Activated CD4-positive, CD25-positive, alpha-beta regulatory T cell treated with anti-CD3 and anti-CD28 coated beads, Interleukin-2, amount 50 U/mL, for 24 hours (primary cell): ENCODE measurements at places on chromosomes 3 and 15.
A peak's percentile ranks its signal among the peaks of the same experiment; 100 is the strongest.

DNA sequence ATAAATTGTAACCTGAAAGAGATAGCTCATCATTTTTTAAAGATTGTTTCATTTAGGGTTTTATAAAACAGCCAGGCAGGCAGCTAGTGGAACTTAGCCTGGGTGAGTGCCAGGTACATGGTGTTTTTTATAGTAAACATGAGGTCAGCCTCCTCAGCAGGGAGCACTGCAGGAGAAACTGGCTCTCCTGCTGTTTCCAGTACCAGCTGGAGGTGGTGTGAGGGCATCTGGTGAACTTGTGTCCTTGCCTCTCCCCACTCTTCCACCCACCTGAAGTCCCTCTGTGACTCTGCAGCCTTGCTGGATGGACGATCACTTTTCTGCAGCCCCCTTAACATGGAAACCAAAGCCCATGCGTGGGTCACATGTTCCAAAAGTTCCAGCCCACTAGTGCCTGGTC lies 128.4 kb downstream of the FAM174B start:
- no peak for ATAC-seq

- ATAC-seq: no peak
Observed at GRCh38 chr15:92597548-92597947, 58.0 kb downstream of the FAM174B start.

- no peak for ATAC-seq
Observed at GRCh38 chr15:98567951-98568350, 80.4 kb upstream of the IGF1R start.

- no peak for ATAC-seq
Observed at GRCh38 chr3:120560304-120561250, 35.6 kb upstream of the NDUFB4 start.

GRCh38 chr3:127488740-127489139 lies 101.8 kb downstream of the TPRA1 start:
- no peak for ATAC-seq

GRCh38 chr3:136276049-136276755 lies 26.1 kb downstream of the PCCB start:
- ATAC-seq: no peak

DNA sequence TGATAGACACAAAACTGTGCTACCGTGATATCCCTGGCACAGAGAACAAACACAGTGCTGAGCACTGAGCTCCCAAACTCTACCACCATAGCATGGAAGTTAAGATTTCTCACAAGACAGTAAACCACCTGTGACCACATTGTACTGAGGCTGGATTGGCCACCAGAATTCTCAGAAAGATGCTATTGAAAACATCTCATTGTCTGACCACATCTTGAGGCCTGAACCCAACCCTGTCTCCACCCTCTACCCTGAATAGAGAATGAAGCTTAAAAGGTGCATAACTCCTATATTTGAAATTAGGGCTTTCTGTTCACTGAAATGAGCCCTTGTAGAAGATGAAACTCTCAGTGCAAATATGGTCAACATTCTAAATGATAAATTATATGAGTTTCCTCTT lies 281.3 kb upstream of the NPAP1 start:
- no peak for ATAC-seq

DNA sequence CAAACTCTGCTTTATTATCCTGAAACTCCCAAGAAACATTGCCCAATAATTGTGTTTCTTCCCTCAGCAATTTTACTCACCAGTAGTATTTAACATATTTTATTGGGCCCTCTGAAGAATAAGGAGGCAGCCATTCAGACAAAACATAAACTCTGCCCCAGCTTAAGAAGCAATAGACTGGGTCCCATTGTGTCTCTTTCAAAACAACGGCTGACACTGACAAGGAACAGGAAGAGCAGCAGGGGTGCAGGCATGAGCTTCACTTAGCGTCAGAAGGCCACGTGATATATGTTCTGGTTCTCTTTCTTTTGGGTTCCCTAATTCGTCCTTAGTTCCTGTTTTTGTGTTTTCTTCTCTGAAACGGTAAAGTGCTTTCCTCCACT lies 242.3 kb downstream of the FHIT start:
- no peak for ATAC-seq

DNA sequence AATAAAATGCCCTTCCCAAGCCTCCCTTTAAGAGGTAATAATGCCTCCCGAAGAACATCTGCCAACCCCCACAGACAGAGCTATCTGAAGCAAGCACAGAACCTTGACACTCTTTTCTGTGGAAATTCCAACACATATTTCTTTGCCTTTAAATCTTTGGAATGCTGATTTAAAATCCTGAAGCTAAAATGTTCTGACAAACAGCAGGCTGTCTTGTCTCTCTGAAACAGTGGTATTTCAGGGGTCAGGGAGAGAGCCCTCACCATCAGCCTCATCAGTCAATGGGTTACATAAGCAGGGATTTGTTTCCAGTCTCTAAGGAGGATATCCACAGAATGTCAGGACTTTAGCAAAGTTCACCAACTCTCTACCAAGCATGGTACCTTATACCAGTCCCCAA lies 27.8 kb upstream of the ARHGEF3 start:
- ATAC-seq: no peak

DNA sequence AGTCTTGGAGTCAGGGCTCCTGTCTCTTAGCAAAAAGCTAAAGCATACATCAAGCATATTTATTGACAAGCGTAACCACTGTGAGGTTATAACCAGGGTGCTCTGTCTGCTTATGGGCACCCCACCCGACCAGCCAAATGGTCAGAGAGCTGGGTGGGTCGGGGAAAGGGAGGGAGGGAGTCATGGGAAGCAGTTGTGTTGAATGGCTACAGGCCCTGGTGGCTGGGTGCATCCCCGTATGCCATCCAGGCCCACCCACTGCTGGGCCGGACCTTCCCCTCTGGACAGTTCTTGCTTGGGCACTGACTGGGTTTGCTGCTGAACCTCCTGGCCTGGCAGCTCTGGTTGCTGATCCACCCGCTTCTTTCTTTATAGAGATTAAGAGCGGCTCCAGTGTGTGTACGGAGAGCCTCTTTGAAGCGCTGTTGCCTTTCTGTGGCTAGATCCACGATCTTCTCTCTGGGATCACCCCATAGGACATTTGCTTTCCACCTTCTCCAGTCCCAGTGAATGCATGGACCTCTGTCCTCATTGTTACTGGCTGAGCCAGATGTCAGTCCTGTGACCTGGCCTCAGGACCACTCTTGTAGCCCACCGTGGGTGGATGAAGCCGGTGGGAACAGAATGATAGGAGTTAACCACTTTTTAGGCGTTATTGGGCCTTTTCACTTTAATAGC lies 59.6 kb downstream of the SMAD3 start:
- ATAC-seq: no peak

DNA sequence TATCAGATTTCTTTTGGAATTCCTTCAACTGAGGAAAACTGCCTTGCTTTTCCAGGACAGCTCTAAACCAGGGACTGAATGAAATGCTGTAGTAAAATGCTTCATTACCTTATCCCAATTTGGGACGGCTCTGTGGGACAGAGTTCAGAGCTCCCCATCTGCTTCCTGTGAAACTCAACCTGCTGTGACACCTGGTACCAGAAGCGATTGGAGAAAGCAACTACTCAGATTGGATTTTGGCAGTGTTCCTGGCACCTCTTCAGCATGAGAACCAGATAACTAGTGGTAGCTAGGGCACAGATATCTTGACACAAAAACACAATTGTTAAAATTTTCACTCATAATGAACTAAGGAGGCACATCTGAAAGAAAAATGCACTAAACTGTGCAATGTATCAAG lies 539.1 kb downstream of the SI start:
- ATAC-seq: no peak

DNA sequence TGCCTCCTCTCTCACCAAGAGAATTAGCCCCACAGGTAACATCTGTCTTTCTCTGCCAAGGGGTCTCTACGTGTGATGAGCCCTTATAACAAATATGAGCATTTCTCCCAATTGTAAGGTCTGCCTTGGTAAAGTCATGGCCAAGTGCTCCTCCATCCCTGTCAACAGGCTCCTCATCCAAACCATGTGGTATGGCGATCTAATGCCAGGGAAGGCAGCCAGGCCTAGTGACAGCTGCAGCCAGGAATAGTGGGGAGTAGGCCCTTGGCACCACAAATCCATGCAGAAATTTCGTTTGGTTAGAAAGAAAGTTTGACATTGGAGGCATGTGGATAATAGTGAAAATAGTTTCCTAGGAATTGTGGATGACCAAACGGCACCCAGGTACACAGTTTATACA lies 4.7 kb upstream of the LRTM1 start:
- no peak for ATAC-seq

DNA sequence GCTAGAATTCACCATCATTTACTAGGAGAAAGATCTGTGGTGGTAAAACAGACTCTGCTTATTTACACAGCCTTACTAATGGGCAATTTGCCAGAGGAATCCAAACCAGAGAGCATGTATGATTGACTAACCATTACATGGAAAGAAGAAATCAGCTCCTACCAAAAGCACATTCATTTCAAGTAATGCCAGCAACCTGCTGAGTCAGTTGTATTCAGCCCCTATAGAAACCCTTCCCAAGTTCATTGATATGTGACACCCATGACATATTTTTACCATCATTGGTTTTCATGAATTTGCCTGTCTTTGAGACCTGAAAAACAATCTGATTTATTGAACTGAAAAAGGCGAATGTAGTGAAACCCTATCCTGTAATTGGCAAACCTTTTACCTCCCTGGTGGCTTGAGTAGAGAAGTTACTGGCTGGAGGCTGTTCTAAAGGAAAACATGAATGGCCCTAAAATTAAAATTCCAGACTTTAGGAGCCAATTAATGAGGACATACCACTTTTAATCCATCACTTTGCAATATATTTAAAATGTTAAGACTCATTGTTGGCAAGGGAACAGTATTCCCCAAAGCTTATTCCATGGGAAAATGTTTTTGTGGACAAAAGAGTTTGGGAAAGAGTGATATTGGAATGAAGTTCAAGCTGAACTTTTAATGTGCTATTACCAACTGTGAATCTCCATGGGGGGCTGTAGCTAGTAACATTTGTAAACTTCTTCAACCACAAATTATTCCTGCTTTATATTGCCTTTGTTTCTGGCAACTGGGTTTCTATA lies 542.9 kb downstream of the FHIT start:
- ATAC-seq: no peak

GRCh38 chr15:58064980-58065444 lies 499 bp downstream of the ALDH1A2 start:
- no peak for ATAC-seq

GRCh38 chr3:176987901-176988650 lies 209.2 kb downstream of the TBL1XR1 start:
- ATAC-seq: no peak

- ATAC-seq: no peak
Observed at GRCh38 chr3:152447511-152447910, 178.8 kb downstream of the MBNL1 start.

GRCh38 chr3:190384309-190384756 lies 3.6 kb upstream of the CLDN16 start:
- no peak for ATAC-seq

GRCh38 chr3:127261925-127262324 lies 25.9 kb downstream of the PRR20G start:
- no peak for ATAC-seq

GRCh38 chr15:69275074-69275670 lies 23.5 kb upstream of the PAQR5 start:
- no peak for ATAC-seq

DNA sequence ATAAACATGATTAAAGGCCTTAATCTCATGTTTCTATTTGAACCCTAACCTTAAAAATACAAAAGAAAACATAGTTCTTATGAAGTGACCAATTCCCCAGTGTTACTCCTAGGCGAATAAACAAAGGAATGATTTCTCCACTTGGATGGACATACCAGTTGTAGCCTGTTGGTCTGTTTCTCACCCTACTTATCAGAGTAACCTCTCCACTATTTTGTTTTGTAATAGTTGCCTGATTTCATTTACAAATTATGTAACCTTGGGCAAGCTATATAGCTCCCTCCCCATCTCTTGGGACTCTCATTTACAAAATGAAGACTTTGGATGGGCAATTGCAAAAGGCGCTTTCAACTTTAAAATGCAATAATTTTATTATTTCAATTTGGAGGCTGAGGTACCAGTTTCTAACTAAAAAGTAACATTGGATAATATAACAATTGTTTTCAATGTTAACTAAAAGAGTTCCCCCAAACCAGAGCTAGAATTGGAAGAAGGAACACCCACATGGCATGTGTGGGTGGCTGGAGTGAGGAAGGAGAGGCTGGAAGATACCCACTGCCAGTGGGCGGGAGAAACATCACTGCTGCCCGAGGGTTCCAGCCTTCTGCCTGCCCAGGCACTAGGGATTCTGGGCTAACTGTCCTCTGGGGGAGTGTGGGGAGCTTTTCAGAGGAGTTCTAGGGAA lies 74.2 kb downstream of the RFTN1 start:
- no peak for ATAC-seq

DNA sequence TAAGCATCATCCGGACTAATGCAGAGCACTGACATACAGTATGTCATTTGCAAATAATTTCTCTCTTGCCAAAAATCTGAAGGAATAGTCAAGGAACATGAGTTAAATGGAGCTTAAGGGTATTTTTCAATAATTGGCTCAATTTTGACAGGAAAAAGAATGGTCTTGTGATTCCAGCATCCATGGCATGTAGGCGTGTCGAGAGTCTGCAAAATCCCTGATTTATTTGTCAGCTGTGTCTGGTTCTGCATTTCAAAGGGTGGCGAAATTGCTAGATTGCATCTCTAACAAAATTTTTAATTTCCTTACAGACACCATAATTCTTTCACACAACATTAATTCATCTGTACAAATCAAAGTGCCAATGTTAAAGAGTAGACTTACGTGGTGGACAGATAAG lies 65.4 kb upstream of the TBC1D23 start:
- ATAC-seq: no peak

DNA sequence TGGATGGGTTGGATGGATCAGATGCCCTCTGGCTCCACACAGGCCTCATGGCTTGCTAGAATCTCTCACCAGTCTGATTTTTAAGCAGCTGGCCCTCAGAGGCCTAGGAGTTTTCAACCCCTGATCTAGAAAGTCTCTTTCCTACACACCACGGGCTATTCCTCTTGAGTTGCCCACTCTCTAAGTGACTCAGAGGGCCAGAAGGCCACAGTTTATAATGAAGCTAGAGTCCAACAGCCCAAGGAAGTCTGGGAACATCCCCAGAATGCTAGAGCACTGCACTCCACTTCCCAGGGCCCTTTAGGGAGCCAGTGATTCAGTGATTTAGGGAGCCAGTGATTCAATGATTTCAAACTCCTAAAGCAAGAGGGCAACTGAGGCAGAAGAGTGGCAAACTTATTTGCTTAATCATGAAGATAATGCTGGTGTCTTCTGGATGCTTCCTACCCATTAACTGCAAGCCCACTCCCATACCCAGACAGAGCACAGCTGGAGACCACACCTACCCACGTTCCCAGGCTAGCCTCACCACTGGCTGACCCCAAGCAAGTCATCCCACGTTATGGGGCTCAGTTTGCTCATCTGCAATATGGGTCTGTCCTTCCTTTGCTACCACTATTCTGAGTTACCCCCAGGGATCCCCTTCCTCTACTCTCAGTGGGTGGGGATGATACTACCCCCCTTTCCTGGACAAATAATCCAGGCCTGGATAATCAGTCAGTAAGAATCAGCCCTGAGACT lies 36.7 kb downstream of the ABTB1 start:
- ATAC-seq: no peak

- ATAC-seq: peak; percentile 58
Observed at GRCh38 chr3:131174752-131175151, 148.1 kb downstream of the NEK11 start.

GRCh38 chr3:124632566-124633140 lies 97.6 kb upstream of the UMPS start:
- no peak for ATAC-seq

- ATAC-seq: no peak
Observed at GRCh38 chr15:74482661-74483060, 21.7 kb upstream of the UBL7 start.
